Kidney epithelial cell (primary cell): ENCODE measurements at places on chromosomes 16 and 17. TPM values are rescaled to one million over a fixed set of nuclear protein-coding genes. Genes with fewer than 3 reads are reported as not detected.

GRCh38 chr16:57848181-57848580 is 45.9 kb upstream of the KIFC3 start:
- DNase-seq: no peak

- DNase-seq: no peak
Measured at GRCh38 chr16:62029947-62030346, 6.3 kb downstream of the CDH8 start.

Gene ZNF75A
- 17.8 and 19.5 TPM in 2 replicates for total RNA-seq

Gene CCL7
- not detected in 2 replicates for total RNA-seq

Gene ACAP1
- 0.14 and 3.6 TPM in 2 replicates for total RNA-seq

DNA sequence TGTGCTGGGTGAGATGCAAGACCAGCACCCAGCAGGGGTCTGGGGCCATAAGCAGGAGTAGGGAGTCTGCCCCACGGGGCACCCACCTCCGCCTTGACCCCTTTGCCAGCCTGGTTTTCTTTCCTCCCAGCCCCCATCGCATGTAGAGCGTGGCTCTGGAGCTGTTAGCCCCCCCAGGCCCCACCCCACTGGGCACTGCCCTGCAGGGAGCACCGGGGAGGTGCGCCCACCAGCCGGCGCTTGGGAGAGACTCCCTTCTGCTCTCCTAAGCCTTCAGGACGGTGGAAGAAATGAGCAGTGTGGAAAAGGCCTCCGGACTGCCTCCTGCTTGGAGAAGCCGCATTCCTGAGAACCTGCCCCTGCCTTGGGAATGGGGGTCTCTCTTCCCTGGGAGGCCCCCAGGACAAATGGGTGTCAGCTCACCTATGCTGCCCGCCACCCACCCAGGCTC is 186.2 kb downstream of the IRF8 start:
- DNase-seq: no peak

GRCh38 chr17:3913531-3914311 is 2.5 kb downstream of the P2RX1 start:
- no peak for DNase-seq

Gene KCNH6
- total RNA-seq: 0.07 and 0.21 TPM in 2 replicates

GRCh38 chr16:85515830-85516397 is 97.2 kb upstream of the GSE1 start:
- no peak for DNase-seq

GRCh38 chr17:70808596-70808995 is 639.3 kb downstream of the KCNJ2 start:
- DNase-seq: no peak

Gene NPB
- 1.2 and 1.9 TPM in 2 replicates for total RNA-seq

Gene KRTAP4-9
- not detected in 2 replicates for total RNA-seq

Gene ST6GALNAC2
- 9.9 and 13.6 TPM in 2 replicates for total RNA-seq

DNA sequence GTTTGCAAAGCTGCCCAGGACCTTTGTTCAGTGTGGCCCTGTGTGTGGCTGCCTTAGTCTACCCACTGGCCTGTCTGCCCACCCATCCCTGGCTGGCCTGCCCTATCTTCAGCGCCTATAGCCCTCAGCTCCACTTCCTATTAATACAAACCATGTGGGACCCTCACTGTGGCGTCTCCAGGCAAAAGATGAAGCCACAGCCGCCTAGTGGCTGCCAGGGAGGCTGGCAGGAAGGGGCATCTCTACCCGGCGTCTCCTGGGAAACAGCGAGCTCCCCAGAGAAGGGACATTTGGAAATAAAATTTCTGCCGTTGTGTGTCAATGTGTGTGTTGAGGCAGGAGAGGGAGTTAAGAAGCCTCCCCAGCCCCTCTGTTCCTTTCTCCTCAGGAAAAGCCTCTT is 31.5 kb downstream of the NEUROD2 start:
- no peak for DNase-seq

Gene RPGRIP1L
- 7.7 and 15.3 TPM in 2 replicates for total RNA-seq

DNA sequence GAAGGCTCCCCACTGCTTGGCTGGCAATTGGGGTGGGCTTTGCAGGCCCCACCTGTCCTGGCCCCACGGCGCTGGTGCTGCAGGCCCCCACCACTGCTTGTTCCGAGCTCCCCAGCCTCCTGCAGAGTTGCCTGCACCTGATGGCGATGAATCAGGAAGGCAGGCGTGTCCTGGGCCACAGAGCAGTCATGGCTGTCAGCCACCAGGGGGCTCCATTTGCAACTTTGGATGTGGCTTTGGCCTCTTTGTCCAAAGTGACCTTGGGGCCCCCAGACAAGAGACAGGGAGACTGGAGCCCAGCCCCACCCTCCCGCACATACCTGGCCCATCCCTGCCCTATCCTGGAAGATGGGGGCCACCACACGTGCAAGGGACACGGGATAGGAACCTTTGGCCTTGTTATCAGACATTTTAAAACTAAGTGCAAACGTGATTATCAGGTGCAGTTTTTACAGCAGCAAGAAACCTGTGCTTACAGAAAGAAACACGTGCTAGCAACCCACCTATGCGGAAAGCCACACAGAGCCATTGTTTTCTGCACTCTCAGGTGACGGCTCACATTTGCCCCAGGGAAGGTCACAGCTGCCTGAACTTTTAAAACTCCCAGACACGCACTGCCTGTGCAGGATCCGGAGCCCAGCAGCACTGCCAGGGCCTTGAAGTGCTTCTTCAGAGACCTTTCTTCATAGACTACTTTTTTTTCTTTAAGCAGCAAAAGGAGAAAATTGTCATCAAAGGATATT is at the start of gene DNASE1:
DNASE1 (plus strand) TSS at position 443 of the 743 bp plus-strand sequence. CDS start 683 bp downstream, outside the sequence.
- peak; percentile 19 for DNase-seq

DNA sequence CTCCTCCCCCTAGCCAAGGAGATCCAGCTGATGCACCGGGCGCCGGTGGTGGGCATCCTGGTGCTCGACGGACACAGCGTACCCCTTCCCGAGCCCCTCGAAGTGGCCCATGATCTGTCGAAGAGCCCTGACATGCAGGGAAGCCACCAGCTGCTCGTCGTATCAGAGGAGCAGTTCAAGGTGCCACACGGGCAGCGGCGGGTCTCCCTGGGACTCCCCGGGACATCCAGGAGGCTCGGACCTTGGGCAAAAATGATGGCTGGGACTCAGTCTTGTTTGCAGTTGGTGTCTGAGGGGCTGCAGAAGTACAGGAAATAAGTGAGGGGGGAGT is 15.8 kb upstream of the MYO15B start:
- no peak for DNase-seq

GRCh38 chr16:2432801-2433505 is 3.7 kb downstream of the CCNF start:
- no peak for DNase-seq

Gene CHD3
- total RNA-seq: 36.2 and 42.4 TPM in 2 replicates

DNA sequence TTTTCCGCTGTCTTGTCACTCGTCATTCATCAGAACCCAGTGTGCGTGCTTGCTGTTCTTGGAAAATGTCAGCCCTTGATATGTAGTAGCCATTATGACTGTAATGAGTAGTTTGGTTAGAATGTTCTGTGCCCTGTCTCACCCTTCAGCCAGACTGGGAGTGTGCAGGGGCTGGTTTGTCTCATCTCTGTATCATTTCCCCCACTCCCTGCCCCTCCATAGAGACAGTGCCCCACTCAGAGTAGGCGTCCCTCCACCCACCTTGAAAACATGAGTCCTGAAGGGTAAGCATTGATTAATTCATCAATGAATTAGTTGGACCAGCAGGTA is 137.0 kb upstream of the PLCG2 start:
- no peak for DNase-seq

Gene HOXB9
- total RNA-seq: 70.1 and 77.0 TPM in 2 replicates

Gene MYH3
- 0.33 and 0.41 TPM in 2 replicates for total RNA-seq

GRCh38 chr17:68169840-68170239 is 78.0 kb upstream of the AMZ2 start:
- no peak for DNase-seq

DNA sequence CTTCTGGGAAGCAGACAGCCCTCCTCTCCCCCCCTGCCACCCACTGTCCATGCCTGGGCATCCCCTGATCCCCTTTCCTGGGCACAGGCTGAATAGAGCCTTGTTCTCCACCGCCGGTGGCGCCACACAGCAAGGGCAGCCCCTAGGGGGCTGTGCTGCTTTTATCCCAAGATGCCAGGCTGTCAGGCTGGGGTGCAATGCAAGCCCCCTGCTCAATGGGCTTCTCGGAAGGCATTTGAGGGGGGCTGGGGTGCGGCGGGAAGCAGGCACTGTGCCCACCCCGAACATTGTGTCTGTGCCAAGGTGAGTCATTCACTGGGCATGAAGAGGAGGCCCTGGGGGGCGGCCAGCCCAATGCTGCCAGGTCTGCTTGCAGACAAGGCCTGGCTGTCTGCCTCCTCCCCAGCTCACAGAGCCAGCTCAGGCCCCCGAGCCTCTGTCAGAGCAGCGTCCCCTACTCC is 1.5 kb upstream of the GFAP start:
- DNase-seq: no peak

Gene HS3ST3A1
- total RNA-seq: 37.5 and 38.4 TPM in 2 replicates

Gene PALB2
- 18.5 and 24.0 TPM in 2 replicates for total RNA-seq

GRCh38 chr16:82368041-82368440 is 198.0 kb upstream of the MPHOSPH6 start:
- DNase-seq: no peak

DNA sequence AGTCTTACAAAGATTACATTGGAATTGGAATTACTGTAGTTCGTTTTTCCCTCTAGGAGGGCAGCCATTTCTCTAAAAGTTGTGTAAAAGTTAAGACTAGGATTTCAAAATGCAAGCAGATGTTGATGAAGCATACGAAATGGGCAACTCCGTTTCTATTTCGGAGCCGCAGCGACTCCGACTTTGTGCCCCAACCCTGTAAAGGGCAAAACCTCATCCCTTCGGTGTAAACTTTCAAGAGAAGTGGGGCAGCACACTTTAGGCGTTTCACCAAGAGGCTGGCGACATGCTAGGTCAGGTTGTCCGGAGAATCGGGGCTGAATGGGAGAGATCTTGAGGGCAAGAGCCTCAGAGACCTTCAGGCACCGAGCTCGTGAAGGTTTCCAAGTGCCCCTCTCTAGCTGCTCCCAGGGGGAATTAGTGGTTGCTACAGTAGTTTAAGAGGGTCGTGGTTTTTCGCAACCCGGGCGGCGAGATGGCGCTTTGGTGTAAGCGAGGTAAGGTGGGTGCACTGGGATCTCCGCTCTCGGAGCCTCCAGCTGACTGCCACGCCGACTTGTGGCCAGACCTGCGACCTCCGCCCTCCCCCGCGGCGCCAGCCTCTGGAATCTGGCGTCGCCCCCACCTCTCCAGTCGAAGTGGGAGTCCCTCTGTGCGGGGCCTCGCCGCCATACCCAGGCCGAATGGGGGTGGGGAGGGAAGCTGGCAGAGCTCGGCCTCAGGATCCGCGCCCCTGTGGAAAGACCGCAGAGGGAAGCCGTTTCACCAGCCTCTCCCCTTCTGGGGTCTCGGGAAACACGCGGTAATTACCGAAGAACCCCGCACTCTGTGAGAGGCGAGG is 1.0 kb upstream of the HEXIM2 start:
- no peak for DNase-seq

DNA sequence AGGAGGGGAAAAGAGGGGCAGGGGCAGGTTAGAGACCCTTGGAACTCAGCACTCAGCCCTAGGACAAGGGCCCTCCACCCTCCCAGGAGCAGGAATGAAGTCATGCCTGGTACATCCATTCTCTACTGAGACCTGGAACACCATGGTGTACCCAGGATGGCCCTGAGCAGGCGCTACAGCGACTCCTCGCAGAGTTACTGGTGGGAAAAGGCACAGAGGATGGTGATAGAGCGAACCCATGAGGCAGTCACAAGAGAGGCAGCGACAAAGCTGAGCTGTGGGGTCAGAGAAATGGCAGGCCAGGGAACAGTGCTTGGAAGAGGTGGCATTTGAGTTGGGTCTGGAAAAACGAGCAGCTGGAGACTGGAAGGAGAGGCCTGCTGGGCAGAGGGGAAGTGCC is 37.5 kb downstream of the SRCIN1 start:
- DNase-seq: no peak

- DNase-seq: peak; percentile 64
Measured at GRCh38 chr16:58661199-58661830, 23.3 kb downstream of the SLC38A7 start.

Gene RHOT1
- total RNA-seq: 28.8 and 37.2 TPM in 2 replicates

DNA sequence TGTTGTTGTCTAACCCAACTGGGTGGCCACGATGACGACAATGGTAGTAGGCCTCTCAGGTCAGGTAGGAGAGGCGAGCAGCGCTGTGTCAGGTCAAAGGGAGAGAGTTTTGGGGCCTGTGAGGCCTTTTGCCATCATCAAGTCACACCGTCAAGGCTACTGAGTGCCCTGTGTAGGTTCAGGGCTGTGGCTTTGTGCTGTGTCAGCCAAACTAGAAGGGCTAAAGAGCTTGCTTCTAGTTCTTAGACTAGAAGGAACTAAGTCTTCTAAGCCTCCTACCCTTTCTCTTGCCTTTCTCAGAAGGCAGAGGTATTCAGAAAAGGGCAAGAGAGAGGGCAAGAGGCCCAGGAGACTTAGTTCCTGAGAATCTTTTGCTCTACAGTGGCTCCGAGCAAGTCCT is 25.0 kb upstream of the EFCAB13 start:
- DNase-seq: no peak

Gene DEXI
- 60.1 and 62.5 TPM in 2 replicates for total RNA-seq

GRCh38 chr16:30551781-30552180 is 6.4 kb downstream of the ZNF764 start:
- DNase-seq: no peak

DNA sequence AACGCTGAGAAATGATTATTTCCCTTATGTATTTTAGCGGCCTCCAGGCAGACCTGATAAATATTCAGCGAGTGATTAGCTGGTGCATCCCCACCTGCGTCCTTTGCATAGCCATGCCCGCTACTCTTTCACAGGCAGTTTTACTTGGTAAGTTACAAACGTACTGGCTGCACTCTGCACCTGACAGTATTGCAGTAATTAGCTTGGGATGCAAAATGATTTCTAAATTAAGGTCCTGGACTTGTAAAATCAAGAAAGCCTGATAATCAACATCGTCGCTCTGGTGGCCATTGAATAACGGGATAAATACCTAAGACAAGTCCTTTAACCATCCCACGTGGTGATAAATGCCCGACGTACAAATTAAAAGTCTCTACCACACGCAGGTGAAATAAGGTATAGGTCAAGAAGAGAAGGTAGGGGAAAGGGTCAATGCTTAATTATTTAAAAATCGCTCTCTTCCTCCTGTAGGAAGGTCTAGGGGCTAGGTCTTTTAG is 998 bp upstream of the PRKCA start:
- DNase-seq: no peak

DNA sequence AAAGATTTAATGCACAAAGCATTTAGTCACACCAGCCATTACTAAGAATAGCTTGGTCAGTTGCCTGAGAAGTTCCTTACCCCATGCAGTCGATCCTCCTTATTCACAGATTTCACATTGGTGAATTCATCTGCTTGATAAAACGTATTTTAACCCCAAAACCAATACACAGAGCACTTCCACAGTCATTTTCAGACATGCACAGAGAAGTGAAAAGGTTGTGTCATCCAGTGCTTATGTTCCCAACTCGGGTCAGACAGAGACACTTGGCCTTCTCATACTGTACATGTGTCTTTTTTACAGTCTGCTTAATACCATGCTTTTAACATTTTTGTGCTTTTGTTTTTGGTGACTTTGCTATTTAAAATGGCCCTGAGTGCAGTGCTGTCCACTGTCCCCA is 219.7 kb downstream of the SPECC1 start:
- DNase-seq: no peak

GRCh38 chr17:2814481-2815341 is 18.5 kb downstream of the RAP1GAP2 start:
- no peak for DNase-seq

Gene CACNG5
- total RNA-seq: not detected in 2 replicates

Gene ALOX15
- total RNA-seq: not detected in 2 replicates

Gene RBFOX1
- total RNA-seq: 0.07 TPM in 1 of 2 replicates, not detected in the other
